ENCODE measurements at places on chromosomes 5 and 9.

DNA sequence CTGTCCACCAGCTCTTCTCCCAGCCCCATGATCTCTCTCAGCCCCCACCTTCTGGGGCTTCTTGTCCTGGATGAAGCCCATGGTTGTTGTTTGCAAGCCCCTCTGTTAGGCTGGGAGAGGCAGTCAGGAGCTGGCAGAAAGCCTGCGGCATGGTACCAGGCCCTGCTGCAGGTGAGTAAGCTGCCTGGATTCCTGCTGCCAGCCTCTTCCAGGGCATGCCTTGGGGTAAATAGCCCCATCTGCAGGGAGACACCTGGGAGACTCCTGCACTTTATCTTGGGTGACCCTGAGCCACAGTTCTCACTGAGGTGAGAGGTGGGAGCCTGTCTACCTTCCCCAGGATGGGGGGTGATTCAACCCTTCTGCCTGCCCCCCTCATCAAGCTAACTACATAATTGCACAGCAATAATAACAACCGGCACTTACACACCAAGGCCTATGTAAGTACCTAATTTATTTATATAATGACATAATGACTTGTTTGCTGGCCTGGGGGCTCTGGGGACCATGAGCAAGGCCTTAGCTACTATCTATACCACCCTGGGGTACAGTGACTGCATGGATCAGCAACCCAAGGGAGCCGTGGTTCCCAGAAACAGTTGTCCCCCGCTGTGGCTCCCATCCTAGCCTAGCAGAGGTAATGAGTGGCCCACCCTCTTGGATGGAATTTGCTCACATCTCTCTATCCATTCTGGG lies 116.0 kb downstream of the PSD2 start:
- no peak for DNase-seq

- DNase-seq: peak; percentile 19
Measured at GRCh38 chr5:175853573-175854230, 17.7 kb upstream of the CPLX2 start.

DNA sequence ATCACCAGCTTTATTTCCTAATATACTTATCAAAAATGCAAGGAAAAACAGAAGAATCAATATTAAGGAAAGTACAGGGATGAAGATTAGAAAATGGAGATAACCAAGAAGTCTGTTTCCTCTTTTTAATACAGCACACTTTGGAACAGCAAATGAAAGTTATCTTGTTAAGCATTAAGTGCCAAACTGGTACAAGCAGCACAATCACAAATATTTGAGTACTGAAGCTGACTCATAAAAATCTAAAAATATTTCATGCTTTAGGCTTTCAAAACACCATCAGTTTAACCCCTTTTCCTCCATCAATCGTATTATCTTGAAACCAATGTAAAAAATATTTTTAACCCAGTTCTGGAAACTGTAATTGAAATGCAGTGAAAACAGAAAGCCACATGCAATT lies 2.7 kb downstream of the FBXW11 start:
- DNase-seq: no peak

DNA sequence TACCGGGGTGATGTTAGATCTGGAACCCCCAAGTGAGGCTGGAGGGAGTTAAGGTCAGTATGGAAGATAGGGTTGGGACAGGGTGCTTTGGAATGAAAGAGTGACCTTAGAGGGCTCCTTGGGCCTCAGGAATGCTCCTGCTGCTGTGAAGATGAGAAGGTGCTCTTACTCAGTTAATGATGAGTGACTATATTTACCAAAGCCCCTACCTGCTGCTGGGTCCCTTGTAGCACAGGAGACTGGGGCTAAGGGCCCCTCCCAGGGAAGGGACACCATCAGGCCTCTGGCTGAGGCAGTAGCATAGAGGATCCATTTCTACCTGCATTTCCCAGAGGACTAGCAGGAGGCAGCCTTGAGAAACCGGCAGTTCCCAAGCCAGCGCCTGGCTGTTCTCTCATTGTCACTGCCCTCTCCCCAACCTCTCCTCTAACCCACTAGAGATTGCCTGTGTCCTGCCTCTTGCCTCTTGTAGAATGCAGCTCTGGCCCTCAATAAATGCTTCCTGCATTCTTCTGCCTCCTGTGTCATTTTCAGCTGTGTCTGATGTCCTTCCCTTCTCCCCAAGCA lies 2.3 kb upstream of the MYOZ3 start:
- no peak for DNase-seq

GRCh38 chr5:136028782-136029742 lies at the start of gene TGFBI:
TSS of gene TGFBI (plus strand) at chr5:136028988. CDS start at chr5:136029056, 68 bp downstream.
- no peak for DNase-seq

All from CD4-positive, alpha-beta T cell (primary cell).